ENCODE measurements at places on chromosomes 5 and 9.

DNA sequence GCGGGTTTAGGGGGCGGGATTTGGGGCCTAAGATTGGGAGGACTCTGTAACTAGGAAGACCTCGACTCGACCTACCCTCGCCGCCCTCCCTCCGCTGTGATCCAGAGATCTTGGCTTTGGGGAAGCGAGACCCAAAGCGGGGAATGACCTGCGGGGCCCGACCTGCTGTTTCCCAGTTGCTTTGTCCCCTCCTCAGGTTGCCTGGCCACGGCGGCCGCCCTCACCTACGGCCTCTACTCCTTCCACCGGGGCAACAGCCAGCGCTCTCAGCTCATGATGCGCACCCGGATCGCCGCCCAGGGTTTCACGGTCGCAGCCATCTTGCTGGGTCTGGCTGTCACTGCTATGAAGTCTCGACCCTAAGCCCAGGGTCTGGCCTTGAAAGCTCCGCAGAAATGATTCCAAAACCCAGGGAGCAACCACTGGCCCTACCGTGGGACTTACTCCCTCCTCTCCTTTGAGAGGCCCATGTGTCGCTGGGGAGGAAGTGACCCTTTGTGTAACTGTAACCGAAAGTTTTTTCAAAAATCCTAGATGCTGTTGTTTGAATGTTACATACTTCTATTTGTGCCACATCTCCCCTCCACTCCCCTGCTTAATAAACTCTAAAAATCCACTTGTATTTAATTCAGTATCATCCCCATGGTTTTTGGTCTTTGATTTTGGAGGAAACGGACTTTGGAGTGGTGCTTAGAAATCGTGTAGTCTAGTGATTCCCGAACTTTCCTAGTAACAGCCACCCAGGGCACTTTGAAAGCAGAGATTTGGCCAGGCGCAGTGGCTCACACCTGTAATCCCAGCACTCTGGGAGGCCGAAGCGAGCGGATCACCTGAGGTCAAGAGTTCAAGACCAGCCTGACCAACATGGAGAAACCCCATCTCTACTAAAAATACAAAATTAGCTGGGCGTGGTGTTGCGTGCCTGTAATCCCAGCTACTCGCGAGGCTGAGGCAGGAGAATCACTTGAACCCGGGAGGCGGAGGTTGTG lies 878 bp downstream of the HIGD2A start:
- no peak for DNase-seq

DNA sequence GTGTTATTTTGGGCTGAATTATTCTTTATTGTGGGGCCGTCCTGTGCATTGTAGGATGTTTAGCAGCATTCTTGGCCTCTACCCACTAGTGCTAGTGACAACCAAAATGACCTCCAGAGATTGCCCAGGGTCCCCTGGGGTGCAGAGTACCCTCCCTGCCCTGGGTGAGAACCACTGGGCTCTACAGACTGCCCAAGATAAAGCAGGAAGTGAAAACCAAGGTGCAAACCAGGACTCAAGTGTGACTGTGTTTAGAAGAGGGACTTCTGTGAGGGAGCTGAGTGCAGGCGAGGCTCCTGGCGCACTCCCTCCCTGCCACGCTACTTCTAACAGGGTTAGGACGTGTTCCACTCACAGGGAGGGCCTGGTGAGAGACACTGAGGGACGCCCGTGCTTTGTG lies 41.6 kb downstream of the USP20 start:
- DNase-seq: no peak

GRCh38 chr5:81748556-81748955 lies 2.3 kb downstream of the SSBP2 start:
- no peak for DNase-seq

DNA sequence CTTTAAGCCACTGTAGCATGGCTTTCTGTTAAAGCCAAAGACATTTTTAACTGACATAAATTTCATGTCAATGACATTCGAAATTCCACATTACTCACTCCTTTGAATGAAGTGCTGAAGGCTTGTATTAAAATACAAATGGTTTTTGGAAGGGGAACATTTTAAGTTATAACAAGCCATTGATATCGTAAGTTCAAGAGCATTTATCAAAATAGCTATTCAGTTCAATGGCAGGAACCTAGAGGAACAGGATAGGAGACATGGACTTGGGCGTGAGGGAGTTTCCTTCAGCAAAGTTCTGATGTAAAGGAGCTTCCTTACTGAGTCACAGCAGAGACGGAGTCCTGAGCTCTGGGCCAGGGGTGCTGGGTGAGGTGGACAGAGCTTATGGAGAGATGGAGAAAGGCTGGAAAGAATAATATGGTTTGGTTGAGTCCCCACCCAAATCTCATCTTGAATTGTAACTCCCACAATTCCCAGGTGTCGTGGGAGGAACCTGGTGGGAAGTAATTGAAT lies 631.8 kb downstream of the BNC2 start:
- no peak for DNase-seq

- DNase-seq: no peak
Measured at GRCh38 chr5:94130077-94130476, 388.7 kb upstream of the POU5F2 start.

DNA sequence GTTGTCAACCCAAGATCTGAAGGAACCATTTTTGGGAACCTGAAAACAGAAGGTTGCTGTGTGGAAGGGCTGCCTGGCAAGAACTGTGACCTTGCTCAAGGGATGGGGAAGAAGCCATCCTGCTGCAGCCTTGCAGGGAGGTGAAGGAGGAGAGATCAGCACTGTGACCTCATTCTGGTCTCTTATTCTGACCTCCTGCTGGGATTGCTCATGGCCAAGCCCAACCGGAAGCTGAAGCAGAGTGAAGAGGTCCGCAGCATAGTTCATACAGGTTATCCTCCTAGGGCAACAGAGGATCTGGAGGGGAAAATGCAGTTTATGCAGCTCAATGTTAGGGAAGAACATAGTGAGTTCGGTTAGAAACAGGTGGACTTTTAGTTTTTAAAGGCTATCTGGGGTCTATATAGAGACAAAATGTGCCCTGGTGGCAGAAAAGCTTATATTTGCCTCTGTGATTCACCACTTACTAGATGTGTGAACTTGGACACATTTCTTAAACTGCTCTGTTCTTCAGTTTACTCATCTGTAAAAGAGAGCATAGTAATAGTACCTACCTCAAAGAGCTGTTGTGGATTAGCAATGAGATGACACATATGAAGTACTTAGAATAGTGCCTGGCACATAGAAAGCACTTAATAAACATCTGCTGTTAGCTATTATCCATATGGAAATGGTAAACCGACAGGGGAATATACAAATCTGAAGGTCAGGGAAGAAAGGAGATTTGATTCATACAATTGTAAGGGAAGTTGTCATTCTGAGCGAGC lies 57.9 kb upstream of the BNC2 start:
- DNase-seq: no peak

All from NCI-H1436 treated with DMSO at 0.1 percent for 48 hours (cell line).